ENCODE measurements at places on chromosomes 11 and 22. TPM values are rescaled to one million over a fixed set of nuclear protein-coding genes. Genes with fewer than 3 reads are reported as not detected.

C22orf31 gene
- 0.62 TPM for total RNA-seq

MN1 gene
- 27.0 TPM for total RNA-seq

MS4A6E gene
- not detected for total RNA-seq

- DNase-seq = no peak
Observed at GRCh38 chr11:88402784-88403183, 65.2 kb upstream of the CTSC start.

- DNase-seq = no peak
Observed at GRCh38 chr11:5983443-5983842, 3.3 kb downstream of the OR52L1 start.

DNA sequence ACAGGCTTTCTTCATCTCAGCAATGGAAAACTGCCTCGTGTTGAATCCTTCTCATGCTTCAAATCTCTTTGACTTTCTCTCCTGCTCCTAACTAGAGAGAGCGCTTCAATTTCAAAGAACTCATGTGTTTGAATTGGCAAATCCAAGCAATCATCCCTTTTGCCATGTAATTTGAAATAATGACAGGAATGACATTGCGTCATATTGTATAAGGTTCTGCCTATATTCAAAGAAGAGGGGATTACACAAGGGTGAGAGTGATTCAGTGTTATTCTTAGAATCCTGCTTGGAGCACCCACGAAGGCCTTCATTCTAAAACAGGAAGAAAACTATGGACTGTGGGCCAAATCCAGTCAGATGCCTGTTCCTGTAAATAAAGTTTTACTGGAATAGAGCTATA is 720.6 kb downstream of the JRKL start:
- DNase-seq = no peak

DNA sequence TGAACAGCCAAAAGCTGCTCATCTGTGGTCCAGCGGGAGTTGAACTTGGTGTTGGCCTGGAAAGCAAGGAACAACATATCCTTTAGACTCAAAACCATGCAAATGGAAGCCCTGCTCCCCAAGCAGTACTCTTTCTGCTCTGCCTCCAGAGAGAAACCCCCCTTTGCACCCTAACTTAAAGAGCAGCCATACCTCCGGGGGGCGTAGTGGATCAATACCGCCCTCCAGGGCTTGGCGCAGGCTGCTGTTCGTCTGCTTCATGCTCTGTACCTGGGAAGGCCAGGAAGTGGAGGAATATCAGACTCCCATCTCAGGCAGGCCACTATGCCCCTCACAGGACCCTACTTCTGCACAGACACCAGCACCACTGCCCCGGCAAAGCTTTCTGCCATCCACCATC is 4.3 kb downstream of the RCOR2 start:
- no peak for DNase-seq

DNA sequence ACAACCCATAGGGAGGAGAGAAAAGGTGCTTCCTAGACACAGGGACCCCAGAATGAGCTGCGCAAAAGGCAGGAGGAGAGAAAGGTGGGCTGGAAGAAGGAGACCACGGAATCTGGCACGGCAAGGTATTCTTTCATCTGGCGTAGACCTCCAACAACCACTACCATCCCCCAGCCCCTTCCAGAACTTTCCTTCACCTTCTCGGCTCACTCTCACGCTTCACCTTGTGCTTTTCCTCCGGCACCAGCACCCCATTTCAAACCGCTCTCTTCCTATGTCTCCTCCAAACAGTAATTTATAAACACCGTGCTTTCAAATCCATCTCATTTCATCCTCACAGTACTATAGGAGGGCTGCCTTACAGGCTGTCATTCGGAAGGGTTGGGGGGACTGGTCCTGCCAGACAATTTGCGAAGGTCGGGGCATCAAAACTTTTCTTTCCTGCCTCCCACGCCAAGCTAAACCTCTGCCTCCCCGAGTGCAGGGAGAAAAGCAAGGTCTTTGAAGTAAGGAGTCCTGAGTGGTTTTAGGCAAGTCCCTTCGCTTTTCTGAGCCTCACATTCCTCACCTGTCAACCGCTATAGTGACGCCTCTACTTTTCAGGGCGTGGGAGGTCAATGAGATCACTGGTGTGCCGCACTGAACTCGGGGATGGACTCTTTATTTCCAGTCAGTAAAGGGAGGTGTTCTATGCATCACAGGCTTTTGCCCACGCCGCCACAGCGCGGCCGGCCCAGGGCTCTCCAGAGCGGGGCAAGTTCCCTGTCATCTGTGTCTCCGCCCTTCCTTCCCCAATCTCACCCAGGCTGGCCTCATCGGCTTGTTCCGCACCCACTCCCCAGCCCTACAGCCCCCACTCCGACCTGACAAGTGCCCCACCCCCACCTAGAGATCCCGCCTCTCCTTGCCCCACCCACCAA is 800 bp downstream of the KCTD21 start:
- no peak for DNase-seq

- DNase-seq = no peak
Observed at GRCh38 chr11:69708736-69709401, 5.0 kb upstream of the FGF19 start.

- DNase-seq = no peak
Observed at GRCh38 chr22:50339945-50340879, 2.9 kb upstream of the PPP6R2 start.

- no peak for DNase-seq
Observed at GRCh38 chr11:2898366-2899079, 12.9 kb upstream of the CDKN1C start.

DNA sequence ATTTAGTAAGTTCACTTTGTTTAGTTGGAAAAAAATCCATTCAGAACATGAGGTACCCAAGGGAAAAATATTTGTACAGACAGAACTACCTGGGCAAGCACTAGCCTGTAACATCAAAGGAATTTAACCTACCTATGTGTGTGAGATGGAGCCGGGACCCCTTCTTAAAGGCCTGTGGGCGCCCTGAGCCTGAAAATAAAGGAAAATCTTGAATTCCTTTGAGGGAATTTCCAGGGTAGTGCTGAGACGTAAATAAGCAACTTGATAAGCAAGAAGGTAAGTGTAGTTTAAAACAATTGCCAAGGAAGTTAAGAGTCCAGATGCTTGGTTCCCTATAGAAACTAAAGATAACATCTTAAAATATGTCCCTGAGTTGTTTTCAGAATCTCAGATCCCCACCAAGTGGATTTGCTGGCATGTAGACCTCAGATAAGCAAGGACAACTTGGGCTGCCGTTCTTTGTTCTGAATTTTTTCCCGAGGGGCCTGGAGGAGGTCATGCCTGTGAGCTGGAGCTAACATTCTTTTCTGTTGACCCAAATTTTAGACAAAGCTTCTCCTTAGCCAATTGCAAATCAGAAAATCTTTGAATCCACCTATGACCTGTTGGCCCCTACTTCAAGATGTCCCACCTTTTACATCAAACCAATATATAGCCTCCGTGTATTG is 31.0 kb downstream of the MED17 start:
- no peak for DNase-seq

DNA sequence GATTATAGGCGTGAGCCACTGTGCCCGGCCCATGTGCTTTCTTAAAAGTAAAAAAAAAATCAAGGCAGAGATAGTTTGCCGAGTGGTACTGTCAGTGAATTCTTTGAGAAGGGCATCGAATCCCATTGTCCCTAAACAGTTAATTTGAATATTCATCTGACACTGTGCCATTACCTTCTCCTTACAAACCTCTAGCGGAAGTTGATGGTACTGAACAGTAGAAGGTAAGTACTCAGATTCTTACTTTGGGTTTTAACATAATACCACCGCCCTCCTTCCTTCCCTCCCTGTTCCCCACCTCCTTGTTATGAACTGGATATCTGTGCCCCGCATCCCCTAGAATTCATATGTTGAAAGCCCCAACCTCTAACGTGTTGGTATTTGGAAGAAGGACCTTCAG is 58.2 kb upstream of the CLMP start:
- DNase-seq = no peak

- no peak for DNase-seq
Observed at GRCh38 chr11:86390487-86390886, 15.8 kb downstream of the CCDC81 start.
